ENCODE measurements at places on chromosomes 5 and 9.

GRCh38 chr5:171954721-171955120 lies 51.7 kb downstream of the FBXW11 start:
- H3K27me3 ChIP-seq, result no peaks in the 10 kb centered on the region
- H3K36me3 ChIP-seq, result no peaks in the 10 kb centered on the region
- no peak overlapping the region for H3K27ac ChIP-seq
- H3K4me1 ChIP-seq, result peaks cover 24% of the 10 kb centered on the region
- DNase-seq, result no peak

DNA sequence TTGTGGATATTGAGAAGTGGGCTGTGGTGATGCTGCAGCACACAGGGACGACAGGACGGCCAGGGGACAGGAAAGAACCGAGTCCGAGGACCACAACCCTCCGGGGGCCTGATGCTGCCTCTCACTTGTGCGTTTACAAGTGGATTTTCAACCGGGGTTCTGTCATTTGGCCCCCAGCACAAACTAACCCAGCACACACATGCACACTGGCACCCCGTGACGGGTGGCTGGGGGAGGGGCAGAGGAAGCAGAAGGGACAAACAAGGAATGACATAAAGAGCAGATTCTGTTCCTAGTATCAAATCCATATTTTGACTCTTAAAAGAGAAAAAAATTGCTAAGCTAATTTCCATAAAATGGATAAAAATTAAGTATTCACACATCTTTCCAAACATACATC lies 18.3 kb upstream of the ZFYVE16 start:
- H3K4me3 ChIP-seq, result no peak overlapping the region
- DNase-seq, result no peak
- no peaks in the 10 kb centered on the region for H3K36me3 ChIP-seq
- H3K27me3 ChIP-seq, result no peaks in the 10 kb centered on the region
- peaks cover 10% of the 10 kb centered on the region for H3K4me1 ChIP-seq
- no peak overlapping the region for H3K27ac ChIP-seq

- H3K4me1 ChIP-seq, result no peaks in the 10 kb centered on the region
- no peaks in the 10 kb centered on the region for H3K36me3 ChIP-seq
- H3K4me3 ChIP-seq, result no peak overlapping the region
- H3K27me3 ChIP-seq, result no peaks in the 10 kb centered on the region
These were observed 27.0 kb downstream of the VCAN start for GRCh38 chr5:83498585-83498984.

- no peaks in the 10 kb centered on the region for H3K27me3 ChIP-seq
- no peaks in the 10 kb centered on the region for H3K36me3 ChIP-seq
- H3K4me1 ChIP-seq, result no peaks in the 10 kb centered on the region
- H3K4me3 ChIP-seq, result no peak overlapping the region
- H3K27ac ChIP-seq, result no peak overlapping the region
These were observed 127.5 kb upstream of the RETREG1 start for GRCh38 chr5:16744164-16744880.

DNA sequence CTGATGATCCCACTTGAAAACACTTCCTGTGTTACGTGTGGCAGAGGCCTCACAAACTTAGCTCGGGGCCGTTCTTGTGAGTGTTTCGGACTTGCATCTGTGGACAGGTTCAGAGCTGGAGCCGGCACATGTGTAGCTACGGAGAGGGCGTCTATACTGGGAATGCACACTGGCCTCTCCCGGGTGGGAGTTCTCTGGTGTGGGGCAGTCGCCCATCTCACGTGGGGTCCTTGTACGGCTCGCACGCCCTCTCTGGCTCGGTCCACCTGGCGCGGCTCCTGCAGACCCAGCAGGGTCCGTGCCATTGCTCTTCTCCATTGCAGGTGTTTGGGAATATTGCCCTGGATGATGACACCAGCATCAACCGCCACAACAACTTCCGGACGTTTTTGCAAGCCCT lies 197.9 kb downstream of the CACNA1B start:
- no peaks in the 10 kb centered on the region for H3K27me3 ChIP-seq
- H3K4me1 ChIP-seq, result no peaks in the 10 kb centered on the region
- no peaks in the 10 kb centered on the region for H3K36me3 ChIP-seq
- H3K27ac ChIP-seq, result no peak overlapping the region
- no peak overlapping the region for H3K4me3 ChIP-seq

DNA sequence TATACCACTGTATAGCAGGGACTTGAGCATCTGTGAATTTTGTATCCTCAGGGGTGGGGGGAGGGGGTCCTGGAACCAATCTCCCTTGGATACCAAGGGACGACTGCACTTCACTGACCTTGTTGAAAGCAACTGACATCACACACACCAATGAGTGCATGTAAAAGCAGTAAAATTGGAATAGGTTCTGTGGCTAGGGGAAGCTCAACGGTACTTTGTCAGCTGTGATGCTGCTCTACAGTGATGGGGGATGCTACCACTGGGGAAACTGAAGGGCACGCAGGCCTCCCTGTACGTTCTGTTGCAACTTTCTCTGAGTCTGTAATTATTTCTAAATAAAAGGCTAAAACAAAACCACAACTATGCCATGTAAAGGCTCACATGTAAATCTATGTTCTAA lies 47.0 kb upstream of the RETREG1 start:
- no peak for DNase-seq
- H3K4me1 ChIP-seq, result no peaks in the 10 kb centered on the region
- no peaks in the 10 kb centered on the region for H3K27me3 ChIP-seq
- H3K27ac ChIP-seq, result no peak overlapping the region
- no peaks in the 10 kb centered on the region for H3K36me3 ChIP-seq
- no peak overlapping the region for H3K4me3 ChIP-seq

- no peaks in the 10 kb centered on the region for H3K27me3 ChIP-seq
- no peak overlapping the region for H3K27ac ChIP-seq
- no peaks in the 10 kb centered on the region for H3K4me1 ChIP-seq
- H3K36me3 ChIP-seq, result no peaks in the 10 kb centered on the region
These were observed 44.2 kb downstream of the CETN3 start for GRCh38 chr5:90365328-90365727.

DNA sequence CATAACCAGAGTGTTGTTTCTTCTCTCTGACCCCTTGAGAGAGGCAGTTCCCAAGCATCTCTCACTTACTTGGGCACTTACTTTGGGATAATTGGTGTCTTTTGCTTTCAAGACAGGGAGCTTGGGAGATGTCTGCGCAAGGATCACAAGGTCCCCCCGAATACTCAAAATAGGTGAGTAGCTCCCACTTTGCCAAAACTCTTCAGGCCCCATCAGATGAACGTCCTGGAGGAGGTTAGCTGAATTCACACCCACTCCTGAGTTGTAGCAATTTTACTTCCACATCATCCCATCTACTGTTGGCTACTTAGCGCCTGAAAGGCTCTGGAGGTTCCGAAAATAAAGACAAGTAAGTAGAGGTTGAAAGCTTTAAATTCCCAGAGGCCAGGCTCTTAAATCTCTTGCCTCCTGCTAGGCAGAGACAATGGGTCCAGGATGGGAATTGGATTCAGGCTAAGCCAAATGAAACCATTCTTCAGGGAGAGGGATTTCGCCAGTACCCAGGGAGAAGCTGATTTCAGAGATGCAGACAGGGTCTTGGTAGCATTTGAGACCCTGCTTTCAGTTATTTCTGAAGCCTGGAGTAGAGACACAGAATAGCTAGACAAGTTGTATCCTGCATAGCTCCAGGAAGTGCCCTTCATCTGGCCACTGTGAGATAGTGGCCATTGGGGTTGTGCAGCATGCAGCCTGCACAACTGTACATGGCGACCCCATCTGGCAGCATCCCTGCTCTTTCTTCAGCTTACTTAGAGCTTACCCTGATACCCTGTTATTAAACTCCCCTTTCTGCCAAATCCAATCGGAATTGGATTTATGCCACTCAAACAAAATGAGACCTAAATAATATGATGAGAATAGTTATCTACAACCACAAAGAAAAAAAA lies 60.1 kb downstream of the BOD1 start:
- no peaks in the 10 kb centered on the region for H3K27me3 ChIP-seq
- no peak overlapping the region for H3K27ac ChIP-seq
- no peak for DNase-seq
- H3K4me1 ChIP-seq, result no peaks in the 10 kb centered on the region
- no peaks in the 10 kb centered on the region for H3K36me3 ChIP-seq

GRCh38 chr5:145867806-145868205 lies 5.0 kb downstream of the GRXCR2 start:
- H3K27ac ChIP-seq, result no peak overlapping the region
- no peak overlapping the region for H3K4me3 ChIP-seq
- H3K36me3 ChIP-seq, result no peaks in the 10 kb centered on the region
- no peaks in the 10 kb centered on the region for H3K27me3 ChIP-seq
- H3K4me1 ChIP-seq, result no peaks in the 10 kb centered on the region
- no peak for DNase-seq

All from B cell (primary cell).